GM23338 (cell line): ENCODE measurements at places on chromosomes 7 and 10. TPM values are rescaled to one million over a fixed set of nuclear protein-coding genes. Genes with fewer than 3 reads are reported as not detected.

GRCh38 chr7:3415861-3416312 lies 114.8 kb downstream of the SDK1 start:
- H3K4me3 ChIP-seq: no peak overlapping the region
- H3K27ac ChIP-seq: no peak overlapping the region
- DNase-seq: no peak
- H3K36me3 ChIP-seq: no peaks in the 10 kb centered on the region

DNA sequence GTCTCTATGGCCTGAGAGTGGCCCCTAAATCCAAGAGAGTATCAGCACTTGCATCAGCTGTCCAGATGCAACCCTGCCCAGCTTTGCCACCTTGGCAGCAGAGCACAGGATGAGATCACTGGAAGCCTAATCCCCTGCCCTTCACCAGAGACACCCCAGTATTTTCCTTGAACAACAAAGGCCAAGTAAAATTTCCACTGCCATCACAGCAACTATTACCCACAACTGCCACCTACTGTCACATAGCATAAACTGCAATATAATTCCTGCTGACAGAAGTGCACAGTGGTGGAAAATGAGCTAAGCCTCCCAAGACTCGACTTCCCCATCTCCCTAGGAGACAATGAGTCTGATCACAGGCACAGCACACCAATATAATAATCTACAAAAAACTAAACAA lies 462.8 kb upstream of the ZWINT start:
- no peaks in the 10 kb centered on the region for H3K36me3 ChIP-seq
- no peak overlapping the region for H3K27ac ChIP-seq
- H3K27me3 ChIP-seq: no peaks in the 10 kb centered on the region
- H3K4me1 ChIP-seq: no peaks in the 10 kb centered on the region
- DNase-seq: peak; percentile 56

DNA sequence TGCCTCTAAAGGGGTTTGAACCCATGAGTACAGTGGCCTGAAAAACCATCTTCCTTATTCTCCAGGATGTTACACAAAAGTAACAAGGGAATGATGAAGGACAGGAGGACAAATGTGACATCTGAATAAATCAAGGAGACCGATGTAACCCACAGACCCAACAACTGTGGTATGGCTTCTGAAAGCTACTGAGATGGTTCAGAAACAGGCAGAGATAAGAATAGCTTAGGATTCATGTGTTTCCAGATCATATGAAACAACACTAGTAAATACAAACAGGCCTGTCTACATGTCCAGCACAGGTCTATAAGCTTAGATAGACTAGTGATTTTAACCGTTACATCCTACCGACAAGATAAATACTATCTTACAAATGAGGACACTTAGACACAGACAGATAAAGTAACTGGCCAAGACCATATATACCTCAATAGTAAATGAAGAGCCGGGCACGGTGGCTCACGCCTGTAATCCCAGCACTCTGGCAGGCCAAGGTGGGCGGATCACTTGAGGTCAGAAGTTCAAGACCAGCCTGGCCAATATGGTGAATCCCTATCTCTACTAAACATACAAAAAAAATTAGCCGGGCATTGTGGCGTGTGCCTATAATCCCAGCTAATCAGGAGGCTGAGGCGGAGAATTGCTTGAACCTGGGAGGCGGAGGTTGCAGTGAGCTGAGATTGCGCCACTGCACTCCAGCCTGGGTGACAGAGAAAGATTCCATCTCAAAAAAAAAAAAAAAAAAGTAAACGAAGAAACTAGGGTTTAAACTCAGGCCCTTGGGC lies 88.7 kb downstream of the SORBS1 start:
- H3K36me3 ChIP-seq: no peaks in the 10 kb centered on the region
- H3K27me3 ChIP-seq: no peaks in the 10 kb centered on the region
- H3K4me3 ChIP-seq: no peak overlapping the region
- no peak for DNase-seq
- peaks cover 66% of the 10 kb centered on the region for H3K4me1 ChIP-seq

DNA sequence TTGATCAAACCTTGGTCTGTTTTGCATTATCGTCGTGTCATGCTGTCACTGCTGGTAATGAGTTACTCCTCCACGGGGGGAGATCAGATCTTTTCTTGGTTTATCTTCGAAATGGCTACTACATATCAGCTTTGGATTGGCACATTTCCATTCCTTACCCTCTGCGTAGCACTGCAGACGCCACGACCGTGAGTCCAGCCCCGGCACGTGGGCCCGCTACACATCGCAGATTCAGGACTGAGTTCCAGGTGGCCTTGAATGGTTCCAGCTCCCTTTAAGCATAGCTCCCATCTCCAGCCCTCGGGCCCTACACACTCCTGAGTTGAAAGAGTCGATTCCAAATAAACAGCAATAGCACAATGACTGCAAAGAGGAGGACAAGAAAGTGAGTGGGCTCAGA lies 238.6 kb upstream of the PFKP start:
- DNase-seq: no peak
- H3K4me1 ChIP-seq: no peaks in the 10 kb centered on the region
- H3K4me3 ChIP-seq: no peak overlapping the region
- H3K27me3 ChIP-seq: no peaks in the 10 kb centered on the region
- H3K36me3 ChIP-seq: no peaks in the 10 kb centered on the region
- no peak overlapping the region for H3K27ac ChIP-seq

DNA sequence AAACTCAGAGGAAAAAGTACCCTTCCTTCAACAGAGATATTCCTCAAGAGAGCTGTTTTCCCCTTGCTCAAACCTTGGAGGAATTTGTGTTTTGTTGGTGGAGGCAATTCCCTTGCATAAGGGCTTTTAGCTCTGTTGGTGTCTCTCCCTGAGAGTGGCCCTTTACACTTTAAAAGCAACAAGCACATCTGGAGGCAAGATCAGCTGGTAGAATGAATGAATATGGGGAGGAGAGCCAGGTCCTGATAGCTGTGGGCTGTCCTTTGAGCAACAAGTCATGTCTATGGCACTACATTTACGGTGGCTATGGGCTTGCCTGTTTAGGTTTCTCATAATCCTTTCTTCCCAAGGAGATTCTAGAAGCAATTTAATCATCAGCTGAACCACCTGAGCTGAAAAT lies 384.0 kb downstream of the SORCS3 start:
- peaks cover 28% of the 10 kb centered on the region for H3K4me1 ChIP-seq
- no peaks in the 10 kb centered on the region for H3K27me3 ChIP-seq
- H3K4me3 ChIP-seq: no peak overlapping the region
- peak; percentile 5 for DNase-seq
- peak overlapping the region; percentile 33; the same call in 1 of the 2 replicates for H3K27ac ChIP-seq

DNA sequence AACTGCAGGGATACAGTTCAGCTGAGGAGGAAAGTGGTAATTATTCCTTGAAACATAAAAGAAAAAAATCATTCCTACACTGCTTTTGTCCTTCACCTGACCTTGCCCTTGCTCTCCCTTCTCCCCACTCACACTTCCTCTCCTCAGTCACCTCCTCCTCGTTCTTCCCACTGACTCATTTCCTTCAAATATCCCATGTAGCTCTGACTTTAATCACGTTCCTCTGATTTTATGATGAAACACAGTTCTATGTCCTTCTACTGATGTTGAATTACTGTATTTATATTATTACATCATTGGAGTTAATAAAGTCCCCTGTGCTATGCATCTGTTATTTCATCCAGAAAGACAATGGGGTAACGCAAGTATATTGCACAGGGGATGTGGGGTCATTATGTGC lies 575.6 kb downstream of the POM121L12 start:
- H3K36me3 ChIP-seq: no peaks in the 10 kb centered on the region
- H3K4me3 ChIP-seq: no peak overlapping the region
- H3K27me3 ChIP-seq: no peaks in the 10 kb centered on the region
- peaks cover 3% of the 10 kb centered on the region; the same call in 1 of the 2 replicates for H3K4me1 ChIP-seq

GRCh38 chr7:85019778-85020177 lies 167.1 kb downstream of the SEMA3D start:
- H3K27ac ChIP-seq: peak overlapping the region; percentile 11
- peaks cover 19% of the 10 kb centered on the region for H3K4me1 ChIP-seq
- H3K4me3 ChIP-seq: no peak overlapping the region
- DNase-seq: no peak

DNA sequence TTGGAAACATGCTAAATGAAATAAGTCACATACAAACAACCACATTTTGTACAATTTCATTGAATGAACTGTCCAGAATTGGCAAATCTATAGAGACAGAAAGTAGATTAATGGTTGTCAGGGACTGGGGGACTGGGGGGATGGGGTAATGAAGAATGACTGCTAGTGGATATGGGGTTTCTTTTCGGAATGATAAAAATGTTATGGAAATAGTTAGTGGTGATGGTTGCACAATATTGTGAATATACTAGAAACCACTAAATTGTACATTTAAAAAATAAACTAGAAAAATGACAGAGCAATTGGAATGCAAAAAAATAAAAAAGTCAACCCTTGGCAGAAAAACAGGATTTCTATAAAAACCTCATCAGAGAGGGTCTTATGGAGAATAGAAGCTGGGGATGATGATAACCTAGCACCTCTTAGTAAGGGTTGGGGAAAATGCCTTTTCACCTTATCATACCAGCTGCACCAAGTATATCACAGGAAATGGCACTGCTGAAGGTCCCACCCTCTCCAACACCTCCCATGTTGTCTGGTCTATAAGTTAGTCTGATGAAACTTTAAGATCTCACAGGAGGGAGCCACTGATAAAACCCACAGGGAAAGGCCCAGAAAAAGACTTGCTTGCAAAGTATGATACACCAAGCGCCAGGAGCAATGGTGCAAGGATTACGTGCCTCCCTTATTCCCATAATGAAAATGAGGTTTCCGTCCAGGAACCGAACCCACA lies 23.1 kb upstream of the JAZF1 start:
- no peak for DNase-seq
- no peaks in the 10 kb centered on the region for H3K4me1 ChIP-seq
- H3K36me3 ChIP-seq: no peaks in the 10 kb centered on the region
- no peaks in the 10 kb centered on the region for H3K27me3 ChIP-seq
- no peak overlapping the region for H3K4me3 ChIP-seq

DNA sequence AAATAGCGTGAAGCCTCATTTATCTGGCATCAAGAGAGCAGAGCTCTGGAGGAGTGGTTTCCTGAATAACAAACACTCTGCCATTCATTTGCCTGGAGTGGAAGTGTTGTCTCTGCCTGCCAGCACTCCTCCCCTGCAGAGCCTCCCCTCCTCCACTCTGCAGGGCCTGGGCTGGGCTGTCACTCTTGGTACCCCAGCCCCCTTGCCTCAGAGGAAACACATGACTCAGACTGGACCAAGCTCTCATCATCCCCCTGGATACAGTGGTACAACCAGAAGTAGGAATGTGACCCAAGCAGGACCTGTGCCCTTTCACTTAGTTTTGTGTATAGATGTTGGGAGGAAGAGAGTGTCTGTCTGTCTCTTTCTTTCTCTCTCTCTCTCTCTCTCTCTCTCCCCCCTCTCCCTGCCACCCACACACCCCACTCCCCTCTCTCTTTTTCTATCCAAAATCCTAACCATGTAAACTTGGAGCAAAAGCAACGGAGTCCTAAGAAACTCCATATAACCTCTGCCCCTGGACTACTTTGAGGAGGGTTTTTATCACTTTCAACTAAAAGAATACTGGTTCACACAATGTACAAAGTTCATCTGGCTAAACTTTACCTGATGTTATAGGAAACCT lies 43.9 kb downstream of the DOCK4 start:
- peaks cover 40% of the 10 kb centered on the region for H3K4me1 ChIP-seq
- DNase-seq: peak; percentile 89
- peak overlapping the region; percentile 78 for H3K27ac ChIP-seq
- no peaks in the 10 kb centered on the region for H3K36me3 ChIP-seq
- H3K27me3 ChIP-seq: no peaks in the 10 kb centered on the region
- peak overlapping the region; percentile 5; the same call in 1 of the 2 replicates for H3K4me3 ChIP-seq

- H3K4me3 ChIP-seq: no peak overlapping the region
- no peak overlapping the region for H3K27ac ChIP-seq
- no peaks in the 10 kb centered on the region for H3K36me3 ChIP-seq
- no peaks in the 10 kb centered on the region for H3K4me1 ChIP-seq
- 0 out of 2 replicates have a peak, but pooled peaks cover 2% of the 10 kb centered on the region for H3K27me3 ChIP-seq
- DNase-seq: no peak
Measured at GRCh38 chr10:69780077-69780476, 21.6 kb upstream of the COL13A1 start.

DNA sequence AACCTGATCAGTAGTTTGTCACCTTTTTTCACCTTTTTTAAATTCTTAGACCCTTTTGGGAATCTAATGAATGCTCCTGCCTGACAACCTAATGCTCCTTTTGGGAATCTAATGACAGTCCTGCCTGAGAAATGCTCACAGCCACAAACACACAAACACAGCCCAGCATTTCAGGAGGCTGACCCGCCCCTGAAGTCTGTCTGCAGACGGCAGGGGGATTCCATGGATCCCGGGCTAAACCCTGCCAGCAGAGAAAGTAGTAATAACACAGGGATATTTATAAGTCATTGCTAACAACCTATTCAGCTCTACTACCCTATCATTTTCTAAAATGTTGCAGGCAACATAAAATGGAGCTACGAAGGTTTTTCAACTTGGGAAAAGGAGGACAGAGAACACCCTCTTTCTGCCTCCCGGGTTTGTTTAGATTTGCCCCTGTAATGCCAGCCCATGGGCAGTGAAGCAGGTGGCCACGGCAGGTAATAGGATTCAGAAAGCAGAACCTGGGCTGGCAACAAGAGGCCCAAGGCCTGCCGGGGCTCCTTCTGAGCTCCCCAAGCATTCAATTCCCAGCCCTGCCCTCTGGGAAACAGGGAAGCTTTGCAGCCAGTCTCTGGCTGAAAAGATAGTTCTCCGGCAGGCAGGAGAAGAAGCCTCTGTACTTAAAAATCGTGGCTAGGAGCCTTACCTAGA lies 65.2 kb downstream of the CREB3L2 start:
- DNase-seq: no peak
- H3K4me1 ChIP-seq: peaks cover 46% of the 10 kb centered on the region
- H3K4me3 ChIP-seq: no peak overlapping the region
- H3K27me3 ChIP-seq: no peaks in the 10 kb centered on the region
- no peaks in the 10 kb centered on the region for H3K36me3 ChIP-seq

DNA sequence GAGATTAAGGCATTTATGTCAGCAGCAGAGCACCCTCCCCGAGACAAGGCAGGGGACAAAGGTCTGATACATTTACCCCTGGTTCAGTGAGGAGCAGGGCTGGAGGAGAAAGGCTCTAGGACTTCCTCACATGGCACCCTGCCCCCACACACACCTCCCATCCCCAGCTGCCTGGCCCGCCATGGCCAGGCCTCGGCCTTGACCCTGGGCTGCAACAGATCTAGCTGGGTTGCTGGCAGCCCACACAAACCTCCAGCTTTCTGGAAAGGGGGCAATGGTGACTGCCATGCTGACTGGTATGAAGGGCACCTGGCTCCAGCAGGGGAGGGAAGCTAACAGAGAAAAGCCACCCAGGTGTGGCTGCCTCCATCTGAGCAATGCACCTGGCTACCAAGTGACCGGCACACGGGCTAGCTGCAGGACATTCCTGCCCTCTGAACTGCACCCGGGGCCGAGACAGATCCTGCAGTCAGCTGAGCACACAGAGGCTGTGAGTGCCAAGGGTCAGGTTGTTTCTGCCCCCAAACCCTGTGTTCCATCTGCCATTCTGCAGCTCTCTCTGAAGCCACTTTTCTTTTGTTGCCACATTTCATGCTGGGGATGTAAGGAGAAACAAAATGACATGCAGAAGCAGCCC lies 85.8 kb upstream of the LRRC18 start:
- H3K4me1 ChIP-seq: no peaks in the 10 kb centered on the region
- DNase-seq: no peak
- H3K27me3 ChIP-seq: no peaks in the 10 kb centered on the region
- no peak overlapping the region for H3K4me3 ChIP-seq
- no peak overlapping the region for H3K27ac ChIP-seq
- no peaks in the 10 kb centered on the region for H3K36me3 ChIP-seq

The UTF1 gene
- total RNA-seq: 7.7 and 12.2 TPM in 2 replicates

The ASB10 gene
- total RNA-seq: not detected in 2 replicates

The PBLD gene
- 0.90 and 1.2 TPM in 2 replicates for total RNA-seq

The SLC18A2 gene
- 7.8 and 8.7 TPM in 2 replicates for total RNA-seq

The PPP1R9A gene
- total RNA-seq: 16.2 and 31.8 TPM in 2 replicates

The GPR26 gene
- 0.04 and 0.07 TPM in 2 replicates for total RNA-seq

The PVRIG gene
- total RNA-seq: not detected in 2 replicates

The CYP3A4 gene
- not detected in 2 replicates for total RNA-seq

The HOXA5 gene
- total RNA-seq: not detected in 2 replicates

The EIF5AL1 gene
- total RNA-seq: 2.0 and 2.1 TPM in 2 replicates

The FBXW4 gene
- 15.0 and 18.6 TPM in 2 replicates for total RNA-seq

The SLC39A12 gene
- total RNA-seq: not detected in 2 replicates
